ENCODE measurements at places on chromosomes 2 and 18.

GRCh38 chr2:77578354-77578753, 56.2 kb upstream of the LRRTM4 start:
- no peak for DNase-seq

DNA sequence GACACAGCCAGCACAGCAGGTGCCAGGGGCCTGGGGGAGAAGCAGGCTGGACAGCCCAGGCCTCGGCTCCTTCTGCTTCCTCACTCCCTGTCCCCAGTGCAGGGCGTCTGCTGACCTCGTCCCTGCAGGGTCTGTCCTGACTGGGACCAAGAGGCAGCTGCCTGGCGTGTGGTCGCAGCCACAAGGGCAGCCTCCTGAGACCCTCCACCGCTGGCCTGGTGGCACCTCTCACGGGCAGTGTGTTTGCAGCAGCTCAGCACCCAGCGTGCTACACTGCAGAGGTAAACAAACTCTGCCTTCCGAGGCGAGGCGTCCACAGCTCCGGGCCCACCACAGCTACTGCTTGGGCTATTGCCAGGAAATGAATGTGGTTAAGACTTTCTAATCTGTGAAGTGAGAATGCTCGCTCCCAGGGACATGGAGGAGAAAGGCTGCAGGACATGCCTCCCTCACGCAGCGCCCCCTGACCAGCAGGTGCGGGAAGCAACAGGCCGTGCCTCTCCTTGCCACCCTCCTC, 46.1 kb upstream of the HPCAL1 start:
- DNase-seq: no peak

GRCh38 chr18:389658-390357, 110.7 kb downstream of the COLEC12 start:
- no peak for DNase-seq

- DNase-seq: no peak
Measured at GRCh38 chr2:187708272-187708671, 154.0 kb upstream of the TFPI start.
